WERI-Rb-1 (cell line): ENCODE measurements at places on chromosomes 11 and 22.

- no peak for DNase-seq
These were observed 518 bp upstream of the CHRM1 start for GRCh38 chr11:62921573-62922188.

GRCh38 chr11:128575961-128576350 lies 11.4 kb downstream of the ETS1 start:
- DNase-seq, result no peak

DNA sequence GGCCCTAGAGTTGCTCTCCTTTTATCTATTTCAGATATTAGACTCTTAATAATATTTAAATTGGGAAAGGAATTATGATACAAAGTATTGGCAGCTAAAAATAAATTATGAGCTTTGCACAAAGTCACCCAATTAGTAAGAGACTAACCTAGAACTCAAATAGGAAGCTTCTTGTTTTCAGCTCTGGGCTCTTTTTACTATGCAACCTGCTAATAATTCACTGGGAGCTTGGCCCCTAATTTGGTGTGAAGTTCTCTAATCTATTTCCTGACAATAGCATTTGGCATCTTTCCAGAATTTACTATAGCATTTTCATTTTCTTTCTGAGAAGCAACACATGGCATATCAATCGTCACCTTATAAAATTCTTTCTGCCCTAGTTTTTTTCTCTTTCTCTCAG lies 727.7 kb upstream of the ANO5 start:
- no peak for DNase-seq

DNA sequence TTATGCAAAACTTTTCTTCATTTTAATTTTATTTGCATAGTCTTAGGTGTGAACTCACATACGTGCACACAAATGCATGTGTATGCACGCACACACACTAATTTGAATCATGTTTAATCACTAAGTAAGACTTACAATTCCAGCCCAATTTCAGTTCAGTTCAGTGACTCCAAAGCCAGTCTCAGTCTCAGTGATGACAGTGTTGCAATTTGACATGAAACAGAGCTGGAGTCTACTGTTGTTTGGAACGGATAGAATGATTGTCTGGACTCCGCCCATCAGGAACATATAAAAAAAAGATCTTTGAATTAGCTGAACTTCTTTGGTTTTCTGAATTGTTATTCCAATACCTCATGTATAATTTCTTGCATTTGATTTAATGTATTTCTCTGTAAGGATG lies 14.9 kb upstream of the OR51S1 start:
- DNase-seq, result no peak

GRCh38 chr22:27216444-27216843 lies 559.1 kb downstream of the MIAT start:
- DNase-seq, result no peak

DNA sequence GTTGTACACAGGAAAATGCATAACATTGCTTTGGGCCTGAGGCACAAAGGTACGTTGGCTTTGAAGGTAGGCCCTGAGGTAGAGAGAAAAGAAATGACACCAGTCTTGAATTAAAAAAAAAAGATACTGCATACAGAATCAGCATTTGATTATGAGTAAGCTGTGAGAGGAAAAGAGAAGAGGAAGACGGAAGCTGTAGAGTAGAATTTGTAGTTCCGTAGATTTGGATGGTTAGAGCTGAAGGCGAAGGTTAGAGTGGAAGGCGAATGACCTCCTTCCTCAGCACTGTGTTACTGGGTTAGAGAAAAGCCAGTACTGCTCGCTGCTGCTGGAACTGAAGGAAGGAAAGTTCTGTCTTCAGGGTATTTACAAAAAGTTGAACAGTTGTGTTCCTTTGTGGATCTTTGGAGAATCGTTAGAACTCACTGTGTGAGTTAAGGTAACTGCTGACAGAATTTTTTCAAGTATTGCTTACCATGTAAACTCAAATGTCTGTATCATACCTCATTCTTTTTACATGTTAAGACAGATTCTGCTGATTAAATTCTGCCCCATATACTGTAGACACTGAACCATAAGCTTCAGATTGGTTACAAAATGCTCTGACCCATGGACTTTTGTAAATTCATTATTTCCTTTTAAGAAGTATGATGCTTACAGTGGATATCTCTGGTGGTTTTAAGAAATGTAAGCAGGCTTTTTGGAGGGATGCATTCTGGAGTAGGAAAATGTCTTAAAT lies 50.2 kb downstream of the MCAM start:
- no peak for DNase-seq

DNA sequence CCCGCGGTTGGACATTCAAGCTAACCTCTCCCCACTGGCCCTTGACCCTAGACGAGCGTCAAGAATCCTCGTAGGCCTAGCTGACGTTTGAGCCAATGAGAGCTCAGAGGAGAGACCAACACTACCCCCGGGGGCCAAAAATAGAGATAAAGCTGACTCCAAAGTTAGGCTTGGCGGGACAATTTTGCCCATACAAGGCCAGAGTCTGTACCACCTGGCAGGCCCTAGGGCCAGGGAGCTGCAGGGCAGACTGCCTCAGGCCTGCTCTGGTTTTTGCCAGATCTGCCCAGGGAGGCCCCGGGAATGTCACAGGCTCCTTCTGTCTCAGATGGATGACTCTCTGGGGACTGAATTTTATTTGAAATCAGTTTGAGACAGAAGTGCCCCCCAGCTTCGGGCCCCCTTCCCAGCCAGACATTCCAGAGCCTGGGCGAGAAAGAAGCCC lies 40.8 kb upstream of the ACCSL start:
- DNase-seq, result no peak

- no peak for DNase-seq
These were observed 146.0 kb downstream of the GUCY1A2 start for GRCh38 chr11:106872246-106872645.

- DNase-seq, result no peak
These were observed 42.9 kb downstream of the MICAL3 start for GRCh38 chr22:17981497-17981896.

DNA sequence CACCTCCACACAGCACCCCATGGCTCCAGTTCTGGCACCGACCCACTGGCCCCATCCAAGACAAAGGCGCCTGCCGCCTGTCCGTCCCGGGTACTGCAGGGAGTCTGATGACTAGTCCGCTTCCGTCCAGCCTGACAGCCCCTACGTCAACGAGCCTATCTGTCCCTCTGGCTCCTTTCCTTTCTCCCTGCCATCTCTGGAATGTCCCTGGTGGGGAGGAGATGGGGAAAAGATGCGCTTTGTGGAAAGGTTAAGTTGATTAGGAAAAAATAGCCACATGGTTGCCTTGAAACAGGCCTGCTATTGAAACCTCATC lies 10.4 kb downstream of the PDGFB start:
- no peak for DNase-seq

DNA sequence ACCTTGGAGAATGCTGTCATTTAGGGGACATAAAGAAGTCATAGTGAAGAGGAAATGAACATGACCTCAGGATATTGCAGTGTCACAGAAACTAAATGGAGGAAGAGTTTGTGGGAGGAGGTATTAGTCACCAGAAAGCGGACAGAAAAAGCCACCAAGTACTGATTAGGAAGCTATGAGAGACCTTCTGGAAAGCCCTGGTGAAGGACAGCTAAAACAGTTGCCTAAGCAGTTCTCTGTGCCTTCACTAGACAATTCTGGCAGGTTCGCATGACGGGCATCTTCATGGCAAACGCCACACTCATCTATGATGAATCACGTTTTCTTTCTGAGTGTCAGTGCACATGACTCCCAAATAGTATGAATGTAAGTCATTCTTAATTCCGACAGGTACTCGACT lies 325.8 kb downstream of the C11orf87 start:
- no peak for DNase-seq

GRCh38 chr22:35605369-35605680 lies 11.8 kb downstream of the MB start:
- DNase-seq, result no peak

- DNase-seq, result no peak
These were observed 37.1 kb downstream of the NECTIN1 start for GRCh38 chr11:119691701-119692539.

GRCh38 chr22:41274856-41275255 lies 11.1 kb downstream of the RANGAP1 start:
- no peak for DNase-seq

GRCh38 chr11:115420505-115420904 lies 83.7 kb downstream of the CADM1 start:
- DNase-seq, result no peak

DNA sequence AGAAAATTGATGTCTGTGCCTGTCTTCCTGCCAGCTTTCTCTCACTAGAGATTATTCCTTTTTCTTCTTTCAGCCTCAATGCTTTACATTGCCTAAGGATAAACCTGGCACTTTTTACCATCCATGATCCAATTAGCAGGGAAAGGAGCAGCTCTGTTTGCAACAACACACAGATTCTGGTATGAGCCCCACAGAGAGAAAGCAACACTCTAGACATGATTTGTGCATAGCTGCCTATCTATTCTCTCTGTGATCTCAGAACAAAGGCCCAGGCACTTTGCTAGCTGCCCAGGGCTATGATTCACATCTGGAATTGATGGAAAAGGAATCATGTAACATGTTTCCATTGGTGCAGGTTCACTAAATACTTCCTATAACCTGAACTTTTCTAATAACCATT lies 685.0 kb downstream of the ETS1 start:
- no peak for DNase-seq

DNA sequence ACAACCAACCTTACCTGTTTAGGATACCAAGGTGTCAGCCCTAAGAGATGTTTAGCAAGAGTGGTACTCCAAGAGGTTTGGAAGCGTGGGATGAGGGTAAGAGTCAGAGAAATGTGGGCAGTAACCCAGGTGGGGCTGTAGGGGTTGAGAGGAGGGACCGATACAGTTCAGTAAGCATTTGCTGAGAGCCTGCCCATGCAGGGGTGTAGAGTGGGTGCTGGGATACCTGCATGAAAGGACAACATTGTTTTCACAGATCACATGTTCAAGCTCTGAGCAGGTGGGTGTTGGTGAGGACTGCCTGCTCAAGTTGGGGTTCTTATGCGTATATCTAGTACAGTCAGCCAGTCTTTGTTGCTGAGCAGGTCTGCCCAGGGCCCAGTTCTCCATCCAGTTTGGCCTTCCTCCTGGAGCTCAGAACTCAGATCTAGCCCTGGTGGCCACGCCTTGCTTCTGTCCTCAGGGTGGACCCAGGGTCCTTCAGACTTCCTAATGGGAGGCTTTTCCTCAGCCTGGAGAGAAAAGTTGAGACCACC lies 14.8 kb downstream of the PPFIBP2 start:
- no peak for DNase-seq

GRCh38 chr11:94131047-94131717 lies 2.5 kb downstream of the PANX1 start:
- DNase-seq, result no peak

GRCh38 chr11:31643857-31644256 lies 134.3 kb downstream of the ELP4 start:
- DNase-seq, result peak; percentile 5

DNA sequence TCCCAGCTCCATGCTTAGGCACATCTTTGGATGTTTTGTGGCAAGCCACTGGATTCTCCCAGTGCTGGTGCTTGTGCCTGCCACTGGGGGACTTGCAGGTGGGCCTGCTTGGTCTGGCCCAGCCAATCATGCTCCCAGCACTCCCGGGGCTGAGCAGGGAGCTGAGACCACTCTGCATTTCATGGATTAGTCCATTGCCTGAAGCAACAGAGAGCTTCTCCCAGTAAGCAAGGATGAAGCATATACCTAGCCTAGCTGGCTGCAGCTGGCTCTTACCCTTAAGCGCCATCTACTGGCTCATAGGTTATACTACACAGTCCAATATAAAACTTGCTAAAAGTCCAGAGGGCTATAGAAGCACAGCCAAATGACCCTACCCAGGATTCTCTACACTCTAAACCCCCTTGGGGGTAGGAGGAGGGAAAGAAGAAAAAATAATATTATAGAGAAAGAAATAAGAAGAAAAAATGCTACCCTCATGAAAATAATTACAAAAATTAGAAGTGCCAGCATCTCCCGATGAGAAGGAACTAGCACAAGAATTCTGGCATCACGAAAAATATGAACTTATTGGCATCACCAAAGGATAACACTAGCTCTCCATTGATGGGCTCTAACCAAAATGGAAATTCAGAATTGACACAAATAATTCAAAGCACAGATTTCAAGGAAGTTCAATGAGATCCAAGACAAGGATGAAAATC lies 275.3 kb downstream of the C11orf87 start:
- DNase-seq, result peak; percentile 36

DNA sequence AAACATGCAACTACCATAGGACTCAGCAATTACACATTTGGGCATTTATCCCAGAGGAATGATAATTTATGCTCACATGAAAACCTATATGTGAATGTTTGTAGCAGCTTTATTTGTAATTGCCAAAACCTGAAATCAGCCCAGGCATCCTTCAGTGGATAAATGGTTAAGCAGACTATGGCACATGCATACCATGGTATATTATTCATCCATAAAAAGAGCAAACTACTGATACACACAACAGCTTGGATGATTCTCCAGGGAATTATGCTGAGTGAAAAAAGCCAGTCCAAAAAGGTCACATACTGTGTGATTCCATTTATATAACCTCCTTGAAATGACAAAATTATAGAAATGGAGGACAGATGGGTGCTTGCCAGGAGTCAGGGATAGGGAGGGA lies 86.7 kb downstream of the ALX4 start:
- DNase-seq, result no peak

DNA sequence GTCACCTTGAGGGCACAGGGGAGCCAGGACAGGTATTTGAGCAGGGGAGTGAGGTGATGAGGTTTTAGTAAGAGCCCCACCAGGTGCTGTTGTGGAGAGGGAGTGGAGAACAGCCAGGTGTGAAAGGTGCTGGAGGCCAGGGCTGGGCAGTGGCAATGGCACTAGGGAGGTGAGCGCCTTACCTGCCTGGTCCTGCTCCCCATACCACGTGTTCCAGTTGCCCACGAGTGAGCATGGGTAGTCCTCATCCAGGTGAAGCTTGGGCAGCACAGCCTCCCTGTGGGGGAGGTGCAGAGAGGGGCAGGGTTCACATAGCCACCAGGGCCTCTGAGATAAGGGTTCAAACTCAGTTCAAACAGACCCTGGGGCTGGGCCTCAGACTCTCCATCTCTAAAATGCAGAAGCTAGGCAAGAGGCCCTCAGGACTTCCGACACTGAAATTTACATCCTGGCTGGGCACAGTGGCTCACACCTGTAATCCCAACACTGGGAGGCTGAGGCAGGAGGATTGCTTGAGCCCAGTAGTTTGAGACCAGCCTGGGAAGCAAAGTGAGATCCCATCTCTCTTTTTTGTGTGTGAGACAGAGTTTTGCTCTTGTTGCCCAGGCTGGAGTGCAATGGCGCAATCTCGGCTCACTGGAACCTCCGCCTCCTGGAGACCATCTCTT lies 11.8 kb downstream of the NIPSNAP1 start:
- no peak for DNase-seq

GRCh38 chr11:69495441-69496201 lies 14.2 kb downstream of the LINC01488 start:
- DNase-seq, result no peak

- DNase-seq, result no peak
These were observed 6.4 kb downstream of the SIGIRR start for GRCh38 chr11:408154-409007.

DNA sequence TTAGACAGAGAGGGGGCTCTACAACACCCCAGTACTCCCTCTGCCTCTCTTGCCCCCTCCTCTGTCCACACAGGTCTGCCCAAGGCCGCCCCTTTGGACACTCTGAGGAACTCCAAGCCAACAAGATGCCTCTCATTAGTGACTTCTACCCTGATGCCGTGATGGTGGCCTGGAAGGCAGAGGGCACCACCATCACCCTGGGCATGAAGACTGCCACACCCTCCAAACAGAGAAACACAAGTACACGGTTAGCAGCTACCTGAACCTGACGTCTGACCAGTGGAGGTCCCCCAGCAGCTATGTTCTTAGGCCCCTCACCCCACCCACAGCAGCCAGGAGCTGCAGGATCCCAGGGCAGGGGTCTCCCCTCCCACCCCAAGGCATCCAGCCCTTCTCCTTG lies 125.1 kb downstream of the MED15 start:
- DNase-seq, result no peak
